ENCODE measurements at places on chromosomes 3 and 15.

DNA sequence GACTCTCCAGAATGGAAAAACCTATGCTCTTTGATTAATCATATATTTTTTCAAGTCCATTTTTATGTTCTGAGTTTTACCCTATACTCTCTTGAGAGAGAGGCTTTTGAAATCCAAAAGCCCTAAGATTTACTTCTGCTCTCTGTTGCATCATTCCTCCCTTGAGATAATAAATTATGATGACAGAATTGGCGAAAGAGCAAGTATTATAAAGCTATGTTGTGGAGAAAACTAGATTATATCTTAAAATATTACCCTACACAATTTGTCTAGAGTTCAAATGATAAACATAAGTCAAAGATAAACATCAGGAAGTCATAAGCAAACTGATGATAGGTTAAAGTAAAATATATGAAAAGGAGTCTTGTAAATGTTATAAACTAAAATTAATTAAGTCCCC lies 293.4 kb upstream of the MME start:
- DNase-seq: no peak

DNA sequence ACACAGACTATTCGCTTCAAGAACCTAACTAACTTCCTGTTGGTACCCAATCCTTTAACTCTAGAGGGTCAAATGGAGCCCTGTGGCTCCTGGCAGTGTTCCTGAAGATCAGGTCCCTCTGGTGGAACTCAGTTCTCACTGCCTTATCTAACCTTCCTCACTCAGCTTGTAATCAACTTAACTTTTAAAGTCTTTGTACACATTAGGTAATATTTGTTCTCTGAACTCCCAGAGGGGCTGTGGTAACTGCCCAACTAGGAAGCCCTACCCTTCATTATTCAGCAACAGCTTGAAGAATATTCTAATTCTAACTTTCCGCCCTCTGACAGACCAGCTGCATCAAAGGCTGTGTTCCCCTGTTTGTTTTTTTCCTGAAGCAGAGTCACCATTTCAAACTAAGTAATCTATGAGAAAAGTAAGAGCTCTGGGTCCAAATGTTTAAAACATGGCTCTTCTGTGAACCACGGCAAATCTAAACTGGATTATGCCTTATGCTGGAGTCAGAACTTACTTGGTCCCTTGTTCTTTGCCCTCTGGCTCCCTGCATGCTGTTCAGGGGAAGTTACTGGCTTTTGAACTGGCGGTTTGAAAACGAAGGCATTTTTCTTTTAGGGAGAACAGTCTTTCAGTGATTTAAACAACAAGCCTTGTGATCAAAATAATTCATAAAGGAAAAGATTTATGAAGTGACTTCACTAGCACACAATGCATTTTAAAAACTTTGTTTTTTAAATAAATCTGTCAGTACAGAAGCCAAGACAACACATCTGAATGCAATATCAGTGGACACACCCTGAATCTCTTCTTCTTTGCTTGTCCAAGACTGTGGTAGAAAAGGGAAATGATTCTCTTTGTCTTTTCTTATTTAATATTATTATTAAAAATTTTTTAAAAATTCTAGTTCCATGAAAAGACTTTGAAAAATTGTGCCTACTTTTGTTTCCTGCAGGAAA lies 365.6 kb downstream of the TIGIT start:
- no peak for DNase-seq

- no peak for DNase-seq
These were observed 107.9 kb downstream of the P3H2 start for GRCh38 chr3:190012784-190013183.

- no peak for DNase-seq
These were observed 42.9 kb upstream of the ROPN1 start for GRCh38 chr3:124034844-124035152.

DNA sequence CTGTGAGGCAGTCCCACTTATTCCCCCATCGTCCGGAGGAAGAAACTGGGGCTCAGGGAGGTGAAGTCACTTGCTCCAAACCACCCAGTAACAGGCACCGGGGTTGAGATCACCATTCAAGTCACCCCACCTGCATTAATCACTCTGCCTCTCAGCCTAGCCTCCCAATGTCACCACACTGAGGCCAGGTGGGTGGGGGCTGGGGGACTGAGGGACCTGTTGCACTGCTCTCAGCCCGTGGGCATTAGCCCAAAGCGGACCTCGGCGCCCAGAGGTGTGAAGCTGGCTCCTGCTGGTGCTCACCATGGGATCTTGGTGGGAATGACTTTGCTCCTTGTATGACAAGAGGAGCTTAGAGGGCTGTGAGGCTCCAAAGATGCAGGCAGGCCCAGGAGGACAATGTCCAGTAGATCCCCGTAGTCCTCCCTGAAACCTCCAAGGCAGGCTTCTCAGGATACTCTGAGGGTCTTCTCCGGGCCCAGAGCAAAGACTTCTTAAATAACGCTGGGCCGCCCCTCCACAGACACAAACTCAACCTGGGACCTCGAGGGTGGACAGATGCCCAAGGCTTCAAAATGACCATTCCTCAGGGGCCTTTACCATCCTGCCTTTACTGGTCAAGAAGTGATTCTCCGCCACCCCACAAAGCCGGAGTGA lies 1.7 kb downstream of the NT5DC2 start:
- DNase-seq: no peak

GRCh38 chr3:76132154-76132470 lies 346.8 kb upstream of the ZNF717 start:
- DNase-seq: no peak

GRCh38 chr3:12416731-12417130 lies 67.5 kb upstream of the TSEN2 start:
- no peak for DNase-seq

DNA sequence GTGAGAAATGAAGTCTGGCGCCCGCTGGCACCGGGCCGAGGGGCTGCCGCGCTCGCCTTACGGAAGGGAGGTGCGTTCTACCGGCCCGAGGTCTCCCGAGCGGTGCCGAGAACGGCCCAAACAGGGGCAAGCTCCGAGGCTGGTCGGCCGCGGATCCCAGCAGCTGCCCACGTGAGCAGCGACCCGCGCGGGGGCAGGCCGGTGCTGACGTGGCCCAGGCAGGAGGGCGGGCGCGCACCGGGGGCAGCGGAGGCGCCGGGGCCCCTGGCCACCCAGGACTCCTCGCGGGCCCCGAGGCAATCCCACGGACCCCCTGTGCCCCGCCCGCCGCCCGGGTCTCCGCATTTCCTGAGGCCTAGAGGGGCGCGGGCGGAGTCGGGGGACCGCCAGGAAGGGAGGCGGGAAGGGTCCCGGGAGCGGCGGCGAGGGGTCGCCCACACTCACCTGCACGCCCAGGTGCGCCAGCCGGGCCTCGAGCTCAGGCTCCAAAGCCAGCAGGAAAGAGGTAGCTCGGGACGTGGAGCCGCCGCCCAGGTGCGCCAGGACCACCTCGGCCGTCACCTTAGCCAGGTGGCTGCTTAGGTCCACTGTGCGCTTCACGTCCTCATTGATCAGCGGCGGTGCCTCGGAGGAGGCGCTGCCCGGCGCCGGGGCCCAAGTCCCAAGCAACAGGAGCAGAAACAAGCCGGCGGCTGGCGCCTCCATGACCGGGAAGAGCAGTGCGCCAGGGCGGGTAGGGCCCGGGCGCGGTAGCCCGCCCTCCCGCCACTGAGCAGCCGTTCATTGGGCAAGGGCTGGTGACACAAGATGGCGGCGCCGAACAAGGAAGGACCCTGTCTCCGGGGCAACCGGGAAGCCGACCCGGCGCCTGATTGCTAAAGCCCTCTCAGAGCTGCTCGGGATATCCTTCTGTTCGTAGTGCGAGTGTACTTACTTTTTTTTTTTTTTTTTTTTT lies at the start of gene RPN1:
TSS of gene RPN1 (minus strand) at position 723 of the 955 bp plus-strand sequence. CDS start at position 705, 18 bp downstream.
- DNase-seq: peak; percentile 97
